Fibroblast of skin of scalp (primary cell): ENCODE measurements at places on chromosomes 1 and 21.
A peak's percentile ranks its signal among the peaks of the same experiment; 100 is the strongest.

- no peak for DNase-seq
Observed at GRCh38 chr1:36157115-36157903, 1.3 kb downstream of the MAP7D1 start.

DNA sequence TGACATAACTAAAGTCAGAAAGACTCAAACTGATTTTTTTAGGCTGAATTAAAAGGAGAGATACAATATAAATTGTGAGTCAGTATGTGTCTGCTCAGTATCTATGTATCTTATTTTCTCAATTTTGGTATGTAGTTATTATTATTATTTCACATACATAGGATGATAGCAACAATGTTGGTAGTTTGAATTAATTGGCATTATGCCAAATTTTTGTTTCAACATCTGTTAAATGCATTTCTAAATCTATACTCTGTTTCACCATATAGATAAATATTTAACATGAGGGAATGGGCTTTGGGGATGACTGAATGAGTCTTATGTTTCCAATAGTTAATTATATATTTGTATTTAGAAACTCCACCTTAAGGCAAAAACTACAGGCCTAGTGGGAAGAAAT is 12.6 kb upstream of the HMCN1 start:
- DNase-seq: no peak

- DNase-seq: no peak
Observed at GRCh38 chr1:197659171-197659570, 116.1 kb downstream of the DENND1B start.

DNA sequence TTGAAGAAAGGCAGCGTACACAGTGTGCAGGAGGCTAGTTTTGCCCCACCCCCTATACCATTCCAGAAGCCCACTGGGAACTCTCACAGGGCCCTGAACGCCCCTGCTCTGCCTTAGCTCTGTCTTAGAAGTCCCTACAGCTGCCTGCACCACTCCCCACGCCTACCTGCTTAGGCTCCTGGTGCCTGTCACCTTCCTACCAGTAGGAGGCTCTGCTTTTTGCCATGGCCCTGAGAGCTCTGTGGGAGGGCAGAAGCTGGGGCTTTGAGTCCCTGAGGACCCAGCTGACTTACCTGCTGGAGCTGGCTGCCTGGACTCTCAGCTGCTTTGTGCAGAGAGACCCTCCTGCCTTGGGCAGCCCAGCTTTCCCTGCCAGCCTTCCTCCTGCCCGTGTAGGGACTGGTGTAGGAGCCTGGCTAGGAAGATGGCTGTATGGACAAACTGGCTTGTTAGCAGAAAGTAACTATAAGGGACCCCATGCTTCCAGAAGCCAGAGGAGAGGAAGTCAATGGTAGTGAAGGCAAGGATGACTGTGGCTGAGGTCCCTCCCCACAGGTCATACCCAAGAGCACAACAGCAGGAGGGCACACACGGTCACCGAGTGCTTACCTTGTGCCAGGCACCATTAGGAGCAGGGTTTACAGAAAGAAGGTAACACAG is 9.8 kb upstream of the CELSR2 start:
- DNase-seq: peak; percentile 48

- DNase-seq: no peak
Observed at GRCh38 chr1:17306407-17306806, 1.6 kb upstream of the PADI4 start.

DNA sequence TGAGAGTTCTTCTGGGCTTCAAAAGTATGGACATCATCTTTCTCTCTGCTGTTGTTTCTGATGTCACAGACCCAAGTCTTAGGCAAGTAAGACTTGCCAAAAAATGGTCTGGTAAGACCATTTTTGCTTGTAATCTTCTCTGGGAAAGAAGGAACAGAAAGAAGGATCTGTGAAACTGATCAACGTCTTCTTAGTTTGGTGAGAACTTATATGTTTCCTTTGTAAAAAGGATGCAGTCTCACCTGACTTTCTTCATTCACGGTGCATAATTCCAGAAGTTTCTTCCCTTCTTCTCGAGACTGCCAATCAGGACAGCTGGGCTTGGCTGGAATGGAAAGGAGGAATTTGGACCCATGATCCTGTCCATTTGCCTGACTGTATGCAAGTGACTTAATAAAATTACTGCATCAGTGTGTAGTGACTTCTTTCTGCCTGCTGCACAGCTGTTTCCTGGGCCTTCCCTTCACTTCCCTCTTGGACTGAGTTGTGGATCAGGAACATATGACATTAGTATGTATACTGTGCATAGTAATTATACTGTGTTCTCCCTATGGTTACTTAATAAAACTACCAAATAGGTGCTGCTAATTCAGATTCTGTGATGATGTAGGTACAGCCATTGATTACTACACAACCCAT is 7.6 kb upstream of the DENND1B start:
- no peak for DNase-seq

DNA sequence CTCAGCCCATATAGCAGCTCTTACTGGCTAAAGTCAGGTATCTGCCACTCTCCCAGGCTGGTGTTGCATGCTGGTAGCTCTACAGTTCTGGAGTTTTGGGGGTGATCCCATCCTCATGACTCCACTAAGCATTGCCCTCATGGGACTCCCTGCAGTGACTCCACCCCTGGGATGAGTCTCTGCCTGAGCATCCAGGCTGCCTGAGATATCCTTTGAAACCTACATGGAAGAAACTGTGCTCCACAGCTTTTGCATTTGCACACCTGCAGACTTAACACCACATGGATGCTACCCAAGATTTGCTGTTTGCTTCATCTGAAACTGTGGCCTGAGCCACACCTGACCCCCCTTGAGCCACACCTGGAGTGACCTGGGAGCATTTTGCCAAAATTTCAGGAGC is 226.4 kb downstream of the C1orf94 start:
- no peak for DNase-seq

DNA sequence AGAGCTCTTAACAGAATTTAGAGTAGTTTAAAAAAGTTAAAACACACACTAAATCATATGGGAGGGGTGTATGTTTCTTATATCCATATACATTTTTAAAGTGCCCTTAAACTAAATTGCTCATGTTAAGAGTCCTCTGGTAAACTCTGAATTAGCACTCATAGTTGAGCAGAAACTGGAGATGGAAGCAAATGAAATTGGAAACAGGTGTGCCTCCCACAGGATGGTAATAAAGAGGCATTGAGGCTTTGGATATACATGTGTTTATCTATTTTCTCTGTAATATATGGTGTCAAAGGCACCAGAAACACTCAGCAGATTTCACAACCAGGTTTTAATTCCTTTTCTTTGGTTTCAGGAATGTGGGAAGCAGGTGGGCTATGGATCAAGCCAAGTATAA is 188.6 kb downstream of the HS2ST1 start:
- DNase-seq: no peak

GRCh38 chr1:38534473-38534823 is 325.1 kb downstream of the RRAGC start:
- no peak for DNase-seq

- no peak for DNase-seq
Observed at GRCh38 chr1:24619376-24619775, 23.7 kb upstream of the SRRM1 start.

GRCh38 chr21:15031790-15032357 is 32.9 kb downstream of the NRIP1 start:
- DNase-seq: peak; percentile 41

DNA sequence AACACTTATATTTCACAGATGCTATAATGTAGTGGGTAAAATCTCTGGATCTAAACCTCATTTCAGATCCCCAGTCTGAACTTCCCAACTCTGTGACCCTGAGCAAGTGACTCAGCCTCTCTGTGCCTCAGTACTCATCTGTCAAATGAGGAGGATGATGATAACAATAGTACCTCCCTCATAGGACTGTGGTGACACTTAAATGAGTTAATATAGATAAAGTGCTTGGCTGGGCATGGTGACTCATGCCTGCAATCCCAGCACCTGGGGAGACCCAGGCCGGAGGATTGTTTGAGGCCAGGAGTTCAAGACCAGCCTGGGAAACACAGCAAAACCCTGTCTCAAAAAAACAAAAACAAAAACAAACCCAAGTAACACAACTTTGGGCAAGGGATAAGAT is 4.7 kb upstream of the ECE1 start:
- no peak for DNase-seq

- DNase-seq: no peak
Observed at GRCh38 chr21:31606081-31606874, 53.2 kb upstream of the SOD1 start.

DNA sequence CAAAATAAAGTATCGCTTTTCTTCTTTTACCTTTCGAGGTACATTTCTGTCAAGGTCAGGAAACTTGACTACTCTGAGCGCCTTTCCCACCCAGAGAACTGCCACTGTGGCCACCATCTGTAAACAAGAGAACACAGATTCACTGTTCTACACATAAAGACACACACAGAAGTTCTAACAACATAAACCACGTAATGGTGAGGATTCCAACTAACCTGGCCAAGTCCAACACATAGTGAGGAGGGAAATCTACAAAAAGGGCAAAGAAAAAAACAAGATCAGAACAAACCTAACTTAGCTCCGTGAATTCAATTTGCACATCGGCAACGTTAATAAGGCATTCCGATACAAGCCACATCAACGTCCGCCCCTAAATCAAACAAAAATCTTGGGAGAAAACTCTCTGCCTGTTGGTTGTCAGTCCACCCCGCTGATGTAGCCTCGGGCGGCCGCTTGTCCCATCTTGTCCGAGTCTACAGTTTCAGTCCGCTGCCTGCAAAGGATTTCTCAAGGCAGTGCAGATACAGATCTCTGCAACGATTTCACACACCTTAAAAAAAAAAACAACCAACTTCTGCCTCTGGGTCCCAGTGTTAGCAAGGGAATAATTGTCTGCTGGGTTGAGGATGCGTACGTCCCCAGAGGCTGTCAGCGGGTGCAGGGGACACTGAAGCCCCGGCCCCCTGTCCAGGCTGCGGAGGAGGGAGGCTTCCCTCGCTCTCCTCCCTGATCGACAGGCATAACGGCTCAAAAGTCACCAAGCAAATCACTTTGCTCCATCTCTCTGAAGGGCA is 1.0 kb downstream of the SLC35D1 start:
- DNase-seq: peak; percentile 36

GRCh38 chr1:75188892-75189291 is 54.7 kb downstream of the LHX8 start:
- DNase-seq: no peak

DNA sequence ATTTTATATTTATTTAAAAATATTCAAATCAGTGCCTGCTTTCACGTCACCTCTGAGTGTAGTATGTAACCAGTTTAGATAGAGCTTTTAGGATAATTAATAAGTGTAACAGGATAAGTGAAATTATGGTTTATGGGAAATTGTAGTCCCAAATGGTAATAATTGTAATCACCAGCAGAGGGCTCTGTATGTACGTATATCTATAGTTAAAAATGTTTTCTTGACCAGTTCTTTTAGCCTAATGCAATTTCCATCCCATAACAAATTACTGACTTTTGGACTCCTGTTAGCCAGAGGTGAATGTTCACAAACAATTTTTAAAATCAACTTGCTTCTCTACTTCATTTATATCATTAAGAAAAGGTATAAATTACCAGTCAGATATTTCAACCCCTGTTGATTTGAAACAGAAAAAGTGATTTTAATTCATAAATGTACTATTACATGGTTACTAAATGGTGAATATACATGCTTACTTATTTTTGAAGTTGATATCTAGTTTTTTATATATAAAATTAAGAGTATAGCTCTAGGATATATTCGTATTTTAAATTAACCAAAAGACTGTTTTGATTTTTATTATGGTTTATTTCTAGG is 25.3 kb downstream of the SLC30A7 start:
- peak; percentile 59 for DNase-seq

GRCh38 chr1:114342376-114342775 is 168.6 kb downstream of the TRIM33 start:
- DNase-seq: no peak

DNA sequence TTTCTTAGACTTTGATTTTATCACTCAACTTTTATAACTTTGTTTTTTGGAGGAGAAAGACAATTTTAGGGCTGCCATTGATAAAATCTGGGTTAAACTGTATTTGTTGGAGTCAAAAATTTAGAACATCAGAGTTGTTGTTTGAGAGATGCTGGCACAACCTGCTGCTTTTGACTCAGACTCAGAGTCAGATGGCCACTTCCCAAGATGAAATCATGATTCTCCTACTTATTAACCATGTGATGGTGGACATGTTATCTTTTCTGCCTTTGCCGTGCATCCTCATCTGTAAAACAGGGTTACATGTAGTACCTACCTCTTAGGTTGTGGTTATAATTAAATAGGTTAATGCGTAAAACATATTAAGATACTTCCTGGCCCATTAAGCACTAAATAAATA is 71.2 kb downstream of the PLA2G4A start:
- no peak for DNase-seq

DNA sequence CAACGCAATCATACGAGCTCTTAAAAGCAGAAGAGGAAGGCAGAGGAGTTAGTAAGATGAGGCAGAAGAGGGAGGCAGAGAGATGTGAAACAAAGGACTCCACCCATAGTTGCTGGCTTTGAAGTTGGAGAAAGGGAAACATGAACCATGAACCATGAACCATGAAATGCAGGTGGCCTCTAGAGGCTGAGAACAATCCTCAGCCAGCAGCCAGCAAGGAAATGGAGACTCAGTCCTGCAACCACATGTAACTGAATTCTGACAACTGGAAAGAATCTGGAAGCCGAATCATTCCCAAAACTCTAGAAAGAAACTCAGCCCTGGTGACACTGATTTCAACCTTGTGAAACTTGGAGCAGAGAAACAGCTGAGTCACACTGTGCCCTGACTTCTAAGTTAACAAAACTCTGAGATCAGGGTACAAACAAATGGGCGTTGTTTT is 10.1 kb downstream of the DIPK1A start:
- peak; percentile 87 for DNase-seq

DNA sequence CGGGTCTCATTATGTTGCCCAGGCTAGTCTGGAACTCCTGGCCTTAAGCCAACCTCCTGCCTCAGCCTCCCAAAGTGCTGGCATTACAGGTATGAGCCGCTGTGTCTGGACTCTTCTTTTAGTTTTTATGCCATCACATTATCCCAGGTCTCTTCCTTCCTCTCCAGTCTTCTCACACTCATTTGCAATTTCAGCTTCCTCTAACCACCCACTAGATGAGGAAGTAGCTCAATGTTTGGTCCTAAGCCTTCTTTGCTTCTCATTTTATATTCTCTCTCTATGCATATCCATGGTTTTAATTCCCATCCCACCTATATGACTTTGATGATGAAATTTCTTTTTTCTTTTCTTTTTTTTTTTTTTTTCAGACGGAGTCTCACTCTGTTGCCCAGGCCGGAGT is 3.1 kb upstream of the ZBTB8A start:
- DNase-seq: no peak

- peak; percentile 27 for DNase-seq
Observed at GRCh38 chr1:96596226-96596922, 125.2 kb upstream of the PTBP2 start.

- no peak for DNase-seq
Observed at GRCh38 chr1:31019401-31019800, 46.1 kb downstream of the PUM1 start.

- DNase-seq: no peak
Observed at GRCh38 chr1:92756537-92756936, 28.4 kb downstream of the EVI5 start.

DNA sequence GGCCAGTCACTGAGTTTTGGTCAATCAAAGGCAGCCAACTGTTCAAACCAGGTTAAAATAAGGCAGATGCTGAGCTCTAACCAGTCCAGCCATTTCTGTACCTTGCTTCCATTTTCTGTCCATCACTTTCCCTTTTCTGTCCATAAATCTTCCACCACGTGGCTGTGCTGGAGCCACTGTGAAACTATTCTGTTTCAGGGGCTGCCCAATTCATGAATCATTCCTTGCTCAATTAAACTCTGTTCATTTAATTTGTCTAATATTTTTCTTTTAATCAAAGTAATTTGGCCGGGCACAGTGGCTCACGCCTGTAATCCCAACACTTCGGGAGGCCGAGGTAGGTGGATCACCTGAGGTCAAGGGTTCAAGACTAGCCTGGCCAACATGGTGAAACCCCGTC is 22.7 kb upstream of the LGALS8 start:
- DNase-seq: no peak

- peak; percentile 70 for DNase-seq
Observed at GRCh38 chr1:91876781-91877573, 9.0 kb downstream of the TGFBR3 start.
